ENCODE measurements at places on chromosomes 5 and 9. TPM values are rescaled to one million over a fixed set of nuclear protein-coding genes. Genes with fewer than 3 reads are reported as not detected.
A peak's percentile ranks its signal among the peaks of the same experiment; 100 is the strongest.

DNA sequence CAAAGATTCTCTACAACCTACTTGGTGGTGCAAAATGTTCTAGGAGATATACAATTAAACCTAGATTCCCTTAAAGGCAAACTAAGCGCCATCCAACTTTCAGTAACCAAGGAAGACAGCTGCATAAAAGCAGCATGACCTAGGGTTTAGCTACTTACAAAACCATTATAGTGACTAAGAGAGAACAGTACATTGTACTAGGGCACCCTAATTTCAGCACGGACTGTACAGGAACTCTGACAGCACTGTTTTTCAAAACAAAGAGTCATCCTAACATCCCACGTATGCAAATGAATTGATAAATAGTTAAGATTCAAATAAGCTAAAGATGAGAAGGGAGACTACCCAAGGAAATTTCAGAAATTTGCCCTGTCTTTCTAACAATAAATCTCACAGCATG, 30.0 kb downstream of the STRBP start:
- DNase-seq, result no peak

DNA sequence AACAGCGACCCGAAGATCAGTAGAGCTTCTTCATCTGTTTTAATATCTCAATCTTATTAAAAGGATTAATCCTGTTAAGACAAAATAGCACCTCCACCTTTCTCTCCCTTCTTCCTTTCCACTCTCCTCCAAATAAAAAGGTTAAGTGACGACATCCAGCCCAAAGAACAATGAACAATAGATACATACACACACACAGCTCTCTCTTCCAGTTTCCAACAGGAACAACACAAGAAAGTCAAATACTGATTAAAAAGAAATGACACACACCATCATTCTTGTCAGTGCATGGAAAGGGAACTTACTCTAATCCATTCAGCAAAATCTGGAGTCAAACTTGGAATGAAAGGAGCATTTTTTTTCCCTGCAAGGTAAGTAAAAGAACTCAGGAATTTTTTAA, 2.8 kb downstream of the ARL15 start:
- DNase-seq, result no peak

DNA sequence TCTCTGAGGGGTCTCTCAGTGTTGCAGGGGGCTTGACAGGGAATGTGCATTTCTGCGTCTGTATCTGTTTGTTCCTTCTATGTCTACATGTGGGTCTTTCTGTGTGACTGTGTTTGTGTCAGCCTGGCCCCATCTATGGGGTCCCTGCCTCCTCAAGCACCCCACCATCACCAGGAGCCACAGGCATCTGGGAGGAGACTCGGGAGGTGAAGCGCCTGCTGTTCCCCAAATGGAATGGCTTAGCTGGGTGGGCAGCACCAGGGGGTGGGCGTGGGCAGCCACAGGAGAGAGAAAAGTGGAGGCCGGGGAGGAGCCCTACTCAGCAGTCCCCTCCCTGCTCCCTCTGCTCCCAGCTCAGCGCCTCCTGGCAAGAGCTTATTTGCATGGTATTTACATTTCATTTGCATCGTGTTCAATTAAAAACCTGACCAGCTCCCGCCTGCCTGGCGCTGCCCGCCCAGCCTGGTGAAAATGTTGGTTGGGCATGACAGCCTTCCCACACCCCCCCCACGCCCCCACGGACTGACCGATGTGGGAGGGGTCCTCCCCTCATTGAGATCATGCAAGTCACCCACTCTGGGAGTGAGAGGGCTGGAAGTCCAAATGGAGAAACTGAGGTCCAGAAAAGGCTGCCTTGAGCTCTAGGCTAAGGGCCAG, 50.5 kb downstream of the CXXC5 start:
- peak; percentile 70 for DNase-seq

- DNase-seq, result no peak
Observed at GRCh38 chr5:113266913-113267227, 167.9 kb downstream of the TSSK1B start.

CFAP157 gene
- not detected for total RNA-seq

GFI1B gene
- total RNA-seq, result 53.6 TPM

Measured in liver (tissue), 10 donors.